ENCODE measurements at places on chromosomes 1 and 21.

GRCh38 chr1:1065265-1065939 is 8.7 kb downstream of the RNF223 start:
- no peak for DNase-seq

DNA sequence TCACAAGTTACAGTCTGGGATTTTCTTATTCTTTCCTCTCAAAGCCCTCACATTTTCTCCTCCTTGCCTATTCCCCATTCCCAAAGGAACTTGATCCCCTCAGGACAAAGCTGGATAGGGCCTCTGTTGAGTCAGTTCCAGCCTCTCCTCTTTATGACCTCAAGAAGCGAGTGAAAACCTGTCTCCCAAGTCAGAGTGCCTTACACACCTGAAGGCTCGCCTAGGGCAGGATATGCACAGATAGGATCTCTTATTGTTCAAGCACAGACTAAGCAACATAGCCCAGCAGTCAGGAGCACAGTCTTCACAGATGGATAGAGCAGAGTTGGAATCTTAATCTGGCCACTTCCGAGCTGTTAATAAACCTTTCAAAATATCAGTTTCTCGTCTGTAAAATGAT is 60.8 kb upstream of the PRRC2C start:
- no peak for DNase-seq

DNA sequence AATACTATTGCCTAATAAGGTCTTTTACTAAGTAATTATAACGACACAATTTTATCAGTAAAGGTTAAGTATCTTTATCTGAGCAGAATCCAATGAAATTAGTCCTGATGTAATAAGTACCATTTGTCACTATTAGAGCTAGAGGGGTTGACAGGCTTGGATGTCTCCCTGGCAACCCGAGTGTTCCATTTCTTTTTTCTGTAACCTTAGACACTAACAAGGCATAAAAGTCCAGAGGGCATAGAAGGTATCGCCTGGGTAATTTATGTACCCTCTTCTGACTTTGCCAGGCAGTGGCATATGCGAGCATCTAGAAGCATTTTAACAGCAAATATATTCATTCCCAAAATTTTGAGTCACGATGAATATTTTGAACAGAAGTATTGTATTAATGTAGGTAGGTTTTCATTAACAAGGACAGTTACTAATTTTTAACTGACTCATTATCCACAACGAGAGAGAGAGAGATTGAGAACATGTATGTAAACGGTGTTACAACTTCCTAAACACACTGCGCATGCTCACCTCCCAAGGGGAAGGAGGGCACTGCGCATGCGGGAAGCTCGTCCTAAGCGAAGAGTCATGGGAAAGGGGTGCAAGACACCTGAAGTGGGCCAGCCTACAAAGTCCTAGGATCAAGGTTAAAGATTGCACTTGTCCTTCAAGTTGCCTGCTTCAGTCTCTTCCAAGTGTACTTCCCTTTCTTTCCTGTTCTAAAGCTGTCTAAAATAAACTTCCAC is 423.9 kb downstream of the DSCAM start:
- no peak for DNase-seq

DNA sequence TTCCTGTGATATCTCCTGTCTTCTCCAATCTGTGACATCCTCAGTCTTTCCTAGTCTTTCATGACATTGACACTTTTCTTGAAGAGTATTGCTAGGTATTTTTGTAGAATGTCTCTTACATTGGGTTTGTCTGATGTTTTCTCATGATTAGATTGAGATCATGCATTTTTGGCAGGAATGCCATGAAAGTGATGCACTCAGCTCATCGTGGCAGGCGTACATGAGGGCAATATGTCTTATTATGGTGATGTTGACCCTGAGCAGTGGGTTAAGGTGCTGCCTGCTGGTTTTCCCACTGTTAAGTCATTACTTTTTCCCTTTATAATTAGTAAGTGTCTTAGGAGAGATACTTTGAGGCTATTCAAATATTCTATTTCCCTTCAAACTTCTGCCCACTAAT is 80.2 kb upstream of the SSX2IP start:
- no peak for DNase-seq

DNA sequence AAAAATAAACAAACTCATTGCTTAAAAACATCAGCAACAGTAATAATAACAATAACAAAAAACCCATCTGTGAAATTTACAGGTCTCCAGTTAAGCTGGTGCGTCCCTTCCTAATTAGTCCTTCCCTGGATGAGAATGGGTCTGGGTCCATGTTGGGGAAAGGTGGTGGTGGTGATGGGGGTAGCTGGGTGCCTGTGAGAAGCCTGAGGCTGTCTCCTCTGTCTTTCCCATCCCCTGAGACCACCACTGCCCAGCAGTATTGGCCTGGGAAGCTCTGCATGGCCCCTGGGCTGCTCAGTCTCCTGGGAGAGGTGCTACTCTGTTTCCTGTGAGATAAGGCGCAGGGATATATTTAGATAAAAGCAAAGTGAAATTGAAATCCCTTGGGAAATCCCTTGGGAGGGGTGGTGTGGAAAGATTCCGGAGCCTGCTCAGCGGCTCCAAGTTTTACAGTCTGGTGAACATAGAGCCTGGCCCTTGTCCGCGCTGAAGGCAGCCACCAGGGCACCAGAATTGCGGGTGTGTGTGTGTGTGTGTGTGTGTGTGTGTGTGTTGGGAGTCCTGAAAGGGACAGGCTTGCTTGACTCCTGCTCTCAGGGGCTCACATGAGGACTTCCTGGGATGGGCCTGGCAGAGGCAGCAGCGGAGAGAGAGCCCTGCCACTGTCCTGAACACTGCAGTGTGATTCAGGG is 150.2 kb downstream of the FOXD2 start:
- DNase-seq: no peak

DNA sequence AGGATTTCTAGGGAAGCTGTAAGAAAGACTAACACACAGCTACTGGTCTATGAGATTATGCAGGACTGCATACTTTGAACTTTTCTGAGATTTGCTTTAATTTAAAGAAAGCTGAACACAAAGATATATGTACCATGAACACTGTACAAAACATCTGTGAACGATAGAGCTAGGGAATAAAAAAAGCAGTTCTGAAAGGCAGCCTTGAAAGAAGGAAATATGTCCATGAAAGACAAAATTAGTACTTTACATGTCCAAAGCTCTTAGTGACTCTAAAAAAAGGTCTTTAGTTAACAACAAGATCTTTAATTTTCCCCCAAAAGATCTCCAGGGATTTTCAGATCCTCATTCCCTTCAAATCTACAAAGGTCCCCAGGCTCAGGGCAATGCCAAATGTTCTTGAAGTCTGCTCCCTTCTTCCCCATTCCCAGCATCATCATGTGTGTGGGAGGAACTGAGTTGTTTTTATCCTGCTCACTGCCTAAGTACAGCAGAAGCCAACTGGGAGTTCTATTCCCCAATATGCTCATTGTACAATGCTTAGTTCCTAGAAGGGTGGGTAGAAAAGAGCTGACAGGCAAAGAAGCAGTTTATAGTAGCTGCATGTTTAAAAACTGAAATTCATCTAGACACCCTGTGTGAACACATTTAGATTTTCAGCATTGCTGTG is 60.1 kb upstream of the PTCH2 start:
- no peak for DNase-seq

DNA sequence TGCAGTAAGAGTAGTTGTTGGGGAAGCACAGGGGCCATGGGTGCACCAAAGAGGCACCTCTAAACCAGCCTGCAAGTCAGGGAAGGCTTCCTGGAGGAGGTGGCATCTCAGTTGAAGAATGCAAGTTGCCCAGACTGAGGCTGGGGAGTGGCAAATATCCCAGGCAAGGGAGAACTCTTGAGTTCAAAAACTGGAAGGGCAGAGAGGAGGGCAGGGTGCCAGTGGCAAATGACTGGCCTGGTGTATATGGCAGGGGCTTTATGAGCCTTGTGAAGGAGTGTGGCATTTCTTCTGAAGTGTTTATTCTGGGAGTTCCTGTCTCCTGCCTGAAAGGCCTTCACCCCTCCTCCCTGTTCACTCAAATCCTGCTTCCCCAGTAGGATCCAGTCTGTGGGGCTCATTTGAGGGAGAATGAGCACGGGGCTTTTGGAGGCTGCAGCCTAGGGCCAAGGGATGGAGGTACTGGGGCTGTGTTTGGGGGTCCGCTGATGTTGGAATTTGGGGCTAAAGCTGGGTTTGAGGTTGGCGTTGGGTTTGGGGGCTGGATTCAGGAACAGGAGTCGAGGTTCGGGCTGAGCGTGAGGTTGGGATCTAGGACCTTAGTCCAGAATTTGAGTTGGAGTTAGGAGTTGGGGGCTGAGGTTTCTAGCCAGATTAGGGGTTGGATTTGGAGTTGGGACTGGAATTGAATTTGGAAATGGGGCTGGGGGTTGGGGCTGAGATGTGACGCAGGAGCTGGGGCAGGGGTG is at the start of gene TMEM125:
TMEM125 (plus strand) TSS at position 357 of the 749 bp plus-strand sequence. CDS start 2,740 bp downstream, outside the sequence.
- DNase-seq: no peak

DNA sequence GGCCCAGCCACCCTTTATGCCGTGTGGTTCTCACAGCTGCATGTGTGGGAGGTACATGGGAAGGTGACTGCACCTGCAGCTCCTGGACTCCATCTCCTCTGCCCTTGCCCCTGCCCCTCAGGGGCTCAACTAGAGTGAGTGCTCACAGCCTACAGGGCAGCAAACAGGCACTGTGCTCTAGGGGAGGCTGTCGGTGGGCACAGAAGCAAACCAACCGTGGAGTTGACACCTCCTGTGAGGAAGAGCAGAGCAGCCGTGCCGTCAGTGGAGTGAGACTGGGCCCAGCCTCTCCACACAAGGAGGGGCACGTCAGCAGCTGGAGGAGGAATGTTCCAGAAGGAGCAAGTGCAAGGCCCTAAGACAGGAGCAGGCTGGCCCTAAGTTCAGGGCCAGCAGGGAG is 32.7 kb downstream of the BMP8A start:
- no peak for DNase-seq

DNA sequence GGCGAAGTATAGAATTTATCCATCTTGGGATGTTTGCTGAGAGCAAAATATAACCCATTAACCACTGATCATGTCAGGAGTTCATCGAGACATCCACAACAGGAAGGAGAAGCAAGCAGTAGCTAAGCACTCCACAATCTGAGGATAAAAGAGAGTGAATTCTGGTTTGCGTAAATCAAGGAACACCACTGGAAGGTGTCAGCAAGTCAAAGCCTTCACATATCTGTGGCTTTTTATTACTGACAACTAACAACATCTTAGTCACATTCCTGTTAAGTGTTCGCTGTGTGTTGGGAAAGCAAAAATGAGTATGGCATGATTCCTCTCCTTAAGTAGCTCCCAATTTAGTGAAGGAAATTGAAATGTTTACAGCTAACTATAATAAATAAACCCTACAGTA is 44.5 kb upstream of the DARS2 start:
- no peak for DNase-seq

DNA sequence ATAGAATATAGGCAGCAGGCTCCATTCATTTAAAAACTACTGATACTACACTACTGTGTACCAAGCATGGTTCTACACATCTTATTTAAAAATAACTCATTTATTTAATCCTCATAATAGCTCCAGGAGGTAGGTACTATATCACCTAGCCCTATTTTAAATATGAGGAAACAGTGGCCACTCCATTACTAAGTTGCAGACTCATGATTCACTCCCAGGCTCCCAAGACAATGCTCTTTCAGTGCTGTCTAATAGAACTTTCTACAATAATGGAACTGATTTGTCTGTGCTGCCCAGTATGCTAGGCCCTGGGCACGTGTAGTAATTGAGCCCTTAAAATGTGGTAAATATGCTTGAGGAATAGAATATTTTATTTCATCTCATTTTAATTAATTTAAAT is 357.1 kb downstream of the LTN1 start:
- no peak for DNase-seq

- DNase-seq: no peak
These were observed 4.7 kb downstream of the RAB29 start for GRCh38 chr1:205770618-205771017.

DNA sequence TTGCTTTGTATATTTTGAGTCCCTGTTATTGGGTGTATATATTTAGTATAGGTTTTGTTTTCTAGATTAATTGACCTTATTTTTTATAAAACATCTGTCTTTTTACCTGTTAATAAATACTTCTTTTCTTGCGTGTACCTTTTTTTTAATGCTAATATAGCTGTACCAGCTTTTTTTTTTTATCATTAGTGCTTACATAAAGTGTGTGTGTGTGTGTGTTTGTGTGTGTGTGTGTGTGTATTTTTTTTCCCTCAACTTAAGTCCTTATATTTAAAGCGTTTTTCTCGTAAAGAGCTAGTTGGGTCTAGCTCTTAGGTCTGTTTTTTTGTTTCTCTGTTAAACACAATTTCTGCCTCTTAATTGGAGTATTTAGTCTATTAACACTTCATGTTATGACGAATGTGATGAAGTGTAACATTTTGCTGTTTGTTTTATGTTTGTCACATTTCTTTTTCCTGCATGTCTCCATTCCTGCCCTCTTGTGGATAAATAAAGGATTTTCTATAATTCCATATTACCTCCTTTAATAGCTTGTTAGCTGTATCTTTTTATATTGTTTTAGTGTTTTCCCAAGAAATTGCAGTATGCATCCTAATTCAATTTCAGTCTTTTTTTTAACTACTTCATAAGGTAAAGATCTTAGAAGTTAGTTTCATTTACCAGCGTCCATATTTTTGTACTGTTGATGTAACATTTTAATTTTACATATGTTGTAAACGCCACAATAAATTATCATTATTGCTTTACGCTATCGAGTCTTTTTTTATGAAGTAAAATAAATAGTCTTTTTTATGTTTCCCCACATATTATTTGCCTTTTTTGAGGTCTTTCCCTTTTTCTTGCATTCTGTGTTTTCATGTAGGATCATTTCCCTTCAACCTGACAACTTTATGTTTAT is 4.3 kb downstream of the PRMT2 start:
- DNase-seq: no peak

- no peak for DNase-seq
These were observed 97.1 kb upstream of the MAGI3 start for GRCh38 chr1:113293256-113293626.

DNA sequence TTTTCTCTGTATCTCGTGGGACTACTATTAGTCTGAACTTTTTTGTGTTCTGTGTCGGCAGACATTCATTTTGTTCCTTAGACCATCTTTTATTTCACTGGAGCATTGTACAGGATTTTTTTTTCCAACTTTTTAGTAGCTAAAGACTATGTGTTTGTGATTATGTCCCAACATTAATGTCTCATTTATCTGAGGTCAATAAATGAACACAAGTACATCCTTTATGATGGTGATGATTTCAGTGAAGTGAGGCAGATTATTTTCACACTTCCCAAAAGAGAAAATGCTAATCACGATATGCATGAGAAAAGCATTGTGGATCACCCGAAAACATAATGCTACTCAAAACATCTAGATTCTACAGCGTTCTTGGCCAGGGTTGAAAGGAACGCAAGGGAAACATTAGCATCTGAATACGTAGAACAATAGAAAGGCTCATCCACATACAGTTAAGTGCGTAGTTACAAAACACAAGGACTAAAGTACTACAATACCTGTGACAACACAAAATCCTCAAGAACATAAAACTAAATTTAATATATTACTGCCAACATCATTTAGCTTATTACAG is 981.7 kb upstream of the NCAM2 start:
- no peak for DNase-seq
